Naive thymus-derived CD8-positive, alpha-beta T cell (primary cell): ENCODE measurements at places on chromosomes 5 and 9. TPM values are rescaled to one million over a fixed set of nuclear protein-coding genes. Genes with fewer than 3 reads are reported as not detected.

DNA sequence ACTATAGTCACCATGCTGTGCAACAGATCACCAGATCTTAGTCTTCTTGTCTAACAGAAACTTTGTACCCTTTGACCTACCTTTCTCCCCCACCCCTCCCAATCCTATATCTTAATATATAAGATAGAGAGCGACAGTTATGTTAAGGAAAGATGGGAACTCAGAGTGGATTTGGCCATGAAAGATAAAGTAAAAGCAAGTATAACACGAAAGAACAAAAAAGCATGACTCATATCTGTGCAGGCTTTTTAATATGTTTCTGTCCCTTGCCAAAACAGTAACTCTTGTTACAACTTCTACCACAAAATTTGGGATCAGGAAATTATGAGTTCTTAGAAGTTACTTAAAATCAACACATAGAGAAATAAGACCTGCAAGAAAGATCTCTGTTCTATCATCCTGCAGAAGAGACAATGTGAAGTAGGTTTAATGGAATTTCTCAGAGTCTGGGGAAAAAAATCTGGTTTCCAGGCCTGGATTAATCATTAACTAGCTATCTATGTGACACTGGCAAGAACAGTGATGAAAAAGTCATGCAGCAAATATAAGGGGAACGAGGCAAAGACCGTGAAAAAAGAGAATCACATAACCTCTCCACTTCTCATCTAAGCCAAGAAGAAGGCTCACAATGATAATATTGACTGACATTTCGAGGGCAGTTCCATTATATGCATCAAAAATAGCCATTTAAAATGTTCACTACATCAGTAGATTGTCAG is 18.6 kb downstream of the BAAT start:
- H3K27me3 ChIP-seq, result peaks cover 27% of the 10 kb centered on the region
- no peak for DNase-seq
- H3K36me3 ChIP-seq, result peaks cover 1% of the 10 kb centered on the region

DNA sequence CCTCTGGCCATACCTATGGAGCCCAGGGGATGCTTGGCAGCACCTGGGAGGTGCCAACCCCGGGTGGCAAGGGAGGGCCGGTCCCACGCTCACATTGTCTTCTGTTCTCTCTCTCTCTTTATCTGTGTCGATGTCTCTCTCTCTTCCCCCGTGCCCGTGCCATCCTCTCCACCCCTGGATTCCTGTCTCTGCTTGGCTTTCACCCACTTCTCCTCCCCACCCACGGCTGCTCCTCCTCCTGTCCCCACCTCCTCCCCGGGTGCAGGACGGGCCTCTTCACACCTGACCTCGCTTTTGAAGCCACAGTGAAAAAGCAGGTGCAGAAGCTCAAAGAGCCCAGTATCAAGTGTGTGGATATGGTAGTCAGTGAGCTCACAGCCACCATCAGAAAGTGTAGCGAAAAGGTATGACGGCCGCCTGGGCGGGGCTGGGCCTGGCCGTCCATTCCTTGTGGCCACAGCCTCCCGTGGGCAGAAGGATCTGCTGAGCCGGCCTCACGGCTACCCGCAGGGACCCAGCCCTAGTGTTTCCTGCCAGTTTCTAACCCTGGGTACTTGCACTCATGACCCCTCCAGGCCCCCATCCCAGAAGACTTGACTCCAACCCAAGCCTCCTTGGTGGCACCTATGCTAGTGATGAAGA is 22.7 kb downstream of the DNM1 start:
- H3K4me3 ChIP-seq, result no peak overlapping the region
- H3K27me3 ChIP-seq, result no peaks in the 10 kb centered on the region
- no peaks in the 10 kb centered on the region for H3K4me1 ChIP-seq
- DNase-seq, result no peak
- H3K27ac ChIP-seq, result no peak overlapping the region

GRCh38 chr5:127848098-127848497 is 144.9 kb downstream of the CCDC192 start:
- H3K27me3 ChIP-seq, result no peaks in the 10 kb centered on the region
- H3K4me1 ChIP-seq, result no peaks in the 10 kb centered on the region
- no peak for DNase-seq
- no peaks in the 10 kb centered on the region for H3K36me3 ChIP-seq

Gene SMAD5
- total RNA-seq, result 21.5 TPM

Gene UAP1L1
- total RNA-seq, result 28.7 TPM

Gene SLC46A2
- not detected for total RNA-seq
